ENCODE measurements at places on chromosomes 7 and 10.
A peak's percentile ranks its signal among the peaks of the same experiment; 100 is the strongest.

GRCh38 chr10:10432296-10433035 lies 585.2 kb upstream of the CELF2 start:
- DNase-seq = no peak

GRCh38 chr7:22801912-22802311 lies 20.7 kb downstream of the TOMM7 start:
- DNase-seq = no peak

GRCh38 chr10:70052462-70053217 lies at the start of gene MACROH2A2:
MACROH2A2 (plus strand) TSS chr10:70052846; CDS start chr10:70075659, 22,813 bp downstream.
- peak; percentile 40 for DNase-seq

GRCh38 chr10:86068231-86069054 lies 298.2 kb downstream of the GRID1 start:
- DNase-seq = no peak

- peak; percentile 74 for DNase-seq
Measured at GRCh38 chr7:4830176-4830575, 31.7 kb downstream of the PAPOLB start.

DNA sequence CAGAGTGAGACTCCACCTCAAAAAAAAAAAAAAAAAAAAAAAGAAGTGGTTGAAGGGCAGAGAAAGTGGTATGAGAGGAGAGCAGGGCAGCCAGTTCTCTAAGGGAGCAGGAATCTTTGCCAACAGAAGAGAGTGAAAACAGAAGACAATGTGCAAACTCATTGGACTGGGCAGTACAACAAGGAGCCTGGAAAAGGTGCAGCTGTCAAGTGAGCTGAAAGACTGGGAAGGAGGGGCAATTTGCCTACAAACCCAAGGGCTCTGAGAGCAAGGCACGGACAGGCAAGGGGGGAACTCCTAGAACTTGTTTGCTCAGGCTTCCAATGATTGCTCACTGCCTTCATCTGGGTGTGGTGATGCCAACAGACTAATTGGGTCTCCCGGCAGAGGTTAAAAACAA lies 9.5 kb downstream of the ACTR1A start:
- no peak for DNase-seq

DNA sequence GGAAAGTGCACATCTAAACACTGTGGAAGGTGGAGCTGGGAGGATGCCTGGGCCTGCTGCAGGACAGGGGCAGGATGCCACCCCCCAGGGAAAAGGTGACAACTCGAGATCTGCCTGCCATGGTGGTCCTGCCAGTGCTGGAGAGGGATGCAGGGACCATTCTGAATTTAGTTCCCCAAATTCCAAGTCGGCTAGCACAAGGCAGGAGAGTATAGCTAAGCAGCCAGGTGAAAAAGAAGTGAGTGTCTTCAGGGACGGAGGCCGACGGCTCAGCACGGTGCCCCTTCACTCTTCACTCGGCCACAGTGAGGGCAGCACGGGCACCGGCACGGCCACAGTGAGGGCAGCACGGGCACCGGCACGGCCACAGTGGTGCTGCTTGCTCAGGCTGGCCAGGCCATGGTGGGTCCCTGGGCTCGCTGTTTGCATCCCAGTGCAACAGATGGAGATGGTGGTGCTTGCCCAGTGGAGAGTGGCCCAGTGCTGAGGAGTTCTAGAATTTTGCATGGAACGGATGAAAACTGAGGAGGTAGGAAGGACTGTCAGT lies 161.3 kb upstream of the SHH start:
- no peak for DNase-seq

GRCh38 chr10:110448682-110449418 lies 48.9 kb upstream of the DUSP5 start:
- peak; percentile 40 for DNase-seq

- no peak for DNase-seq
Measured at GRCh38 chr7:90334193-90334843, 12.2 kb upstream of the GTPBP10 start.

- DNase-seq = no peak
Measured at GRCh38 chr10:21919117-21919516, 84.4 kb downstream of the DNAJC1 start.

DNA sequence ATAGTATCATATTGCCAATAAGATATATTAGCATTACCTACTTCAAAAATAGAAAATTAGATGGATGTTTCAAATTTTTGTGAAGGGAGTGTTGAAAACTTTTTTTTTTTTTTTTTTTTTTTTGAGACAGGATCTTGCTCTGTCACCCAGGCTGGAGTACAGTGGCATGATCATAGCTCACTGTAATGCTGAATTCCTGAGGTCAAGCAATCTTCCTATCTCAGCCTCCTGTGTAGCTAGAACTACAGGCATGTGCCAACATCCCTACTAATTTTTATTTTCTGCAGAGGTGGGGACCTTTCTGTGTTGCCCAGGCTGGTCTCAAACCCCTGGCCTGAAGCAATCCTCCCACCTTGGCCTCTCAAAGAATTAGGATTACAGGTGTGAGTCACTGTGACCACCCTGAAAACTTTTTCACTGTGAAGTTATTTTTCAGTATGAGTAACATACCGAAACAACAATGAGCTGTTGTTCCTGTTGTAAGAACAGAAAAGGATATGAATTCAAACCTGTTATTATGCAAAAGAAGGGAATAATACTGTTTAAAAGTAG lies 266.9 kb downstream of the NEBL start:
- DNase-seq = peak; percentile 13

GRCh38 chr10:73439605-73440312 lies 6.4 kb upstream of the MSS51 start:
- DNase-seq = no peak

DNA sequence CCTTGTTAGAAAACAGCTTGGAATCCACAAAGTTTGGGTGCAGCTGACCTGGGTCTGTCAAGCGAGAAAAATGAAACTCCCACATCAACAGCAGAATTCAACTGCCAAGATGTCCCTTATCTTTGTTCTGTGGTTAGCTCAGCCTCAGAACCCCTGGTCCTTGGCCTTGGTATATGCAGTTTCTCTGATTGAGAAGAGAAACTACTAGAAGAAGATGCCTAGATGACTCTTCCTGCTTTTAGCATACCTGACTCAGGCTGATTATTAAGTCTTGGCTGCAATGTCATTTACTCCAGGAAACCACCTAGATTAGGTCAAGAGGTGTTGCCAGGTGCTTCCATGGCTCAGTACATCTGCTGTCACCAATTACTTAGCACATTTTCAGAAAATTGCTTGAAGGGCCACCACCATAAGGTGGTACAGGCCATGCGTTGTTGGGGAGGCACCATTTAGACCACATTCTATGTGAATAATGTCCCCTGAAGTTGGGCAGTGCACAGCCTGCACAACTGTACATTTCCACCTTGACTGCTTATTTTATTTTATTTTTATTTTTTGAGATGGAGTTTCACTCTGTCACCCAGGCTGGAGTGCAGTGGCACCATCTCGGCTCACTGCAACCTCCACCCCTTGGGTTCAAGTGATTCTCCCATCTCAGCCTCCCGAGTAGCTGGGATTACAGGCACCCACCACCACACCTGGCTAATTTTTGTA lies 59.4 kb upstream of the ZNF438 start:
- DNase-seq = peak; percentile 51

DNA sequence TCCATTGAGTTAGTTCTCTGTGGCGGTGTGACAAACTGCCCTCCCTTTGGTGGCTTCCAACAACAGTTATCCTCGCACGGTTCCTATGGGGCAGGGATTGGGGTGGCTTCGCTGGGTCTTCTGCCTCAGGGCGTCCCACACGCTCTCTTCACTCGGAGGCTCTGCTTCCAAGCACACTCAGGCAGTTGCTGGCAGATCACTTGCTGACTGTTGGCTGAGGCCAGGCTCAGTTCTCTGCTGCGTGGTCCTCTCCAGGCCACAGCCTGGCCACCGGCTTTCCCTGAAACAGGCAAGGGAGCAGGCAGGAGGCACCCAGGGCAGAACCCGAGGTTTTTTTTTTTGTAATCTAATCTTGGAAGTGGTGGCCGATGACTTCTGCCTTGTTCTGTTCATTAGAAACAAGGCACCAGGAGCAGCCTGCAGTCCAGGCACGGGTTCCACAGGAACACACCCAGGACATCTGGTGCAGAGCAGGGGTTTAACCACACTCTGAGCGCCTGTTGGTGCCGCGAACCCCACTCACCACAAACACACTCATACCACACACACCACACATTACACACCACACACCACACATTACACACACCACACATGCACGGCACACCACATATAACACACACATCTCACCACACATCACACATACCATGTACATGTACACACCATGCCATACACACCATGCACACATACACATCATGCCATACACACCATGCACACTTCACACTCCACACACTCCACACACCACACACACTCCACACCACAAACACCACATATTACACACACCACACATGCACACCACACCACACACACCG lies 112.2 kb downstream of the PTPN20 start:
- no peak for DNase-seq

DNA sequence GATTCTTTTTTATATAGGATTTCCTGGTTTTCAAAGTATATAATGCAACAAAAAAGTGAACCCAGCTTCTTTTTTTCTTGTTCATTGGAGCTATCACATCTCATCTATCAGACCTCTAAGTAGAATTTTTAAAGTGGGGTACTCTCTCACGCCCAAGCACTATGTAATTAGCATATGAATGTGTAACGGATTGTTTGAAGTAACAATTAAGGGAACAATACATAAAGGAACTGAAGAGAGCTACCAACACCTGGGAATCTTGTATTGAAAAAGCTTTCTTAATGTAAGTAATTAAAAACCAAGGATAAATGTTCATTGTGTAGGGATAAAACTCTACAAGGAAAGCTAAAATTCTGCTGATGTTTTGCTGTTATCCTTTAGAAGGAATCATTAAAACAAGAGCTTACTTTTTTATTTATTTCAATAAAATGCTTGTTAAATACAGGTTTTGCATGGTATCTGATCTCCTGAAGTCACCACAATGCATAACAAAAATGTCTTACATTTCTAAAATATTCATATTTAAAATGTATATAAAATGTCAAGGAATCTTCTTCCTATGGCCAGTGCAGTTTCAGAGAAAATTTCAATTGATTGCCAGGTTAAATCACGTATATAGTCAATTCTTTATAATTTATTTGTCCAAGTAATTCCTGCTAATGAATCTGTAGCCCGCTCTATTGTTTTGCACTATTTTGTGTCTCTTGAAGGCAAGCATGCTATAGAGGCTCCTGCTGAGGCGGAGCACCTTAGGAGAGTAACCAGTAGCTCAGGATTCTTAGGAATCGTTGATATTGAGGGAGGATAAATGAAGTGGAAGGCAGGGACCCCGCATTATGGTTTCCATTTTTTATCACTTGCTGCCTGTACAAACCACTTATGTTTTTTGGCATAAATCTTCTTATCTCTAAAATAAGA lies 51.6 kb downstream of the PTPRZ1 start:
- no peak for DNase-seq

DNA sequence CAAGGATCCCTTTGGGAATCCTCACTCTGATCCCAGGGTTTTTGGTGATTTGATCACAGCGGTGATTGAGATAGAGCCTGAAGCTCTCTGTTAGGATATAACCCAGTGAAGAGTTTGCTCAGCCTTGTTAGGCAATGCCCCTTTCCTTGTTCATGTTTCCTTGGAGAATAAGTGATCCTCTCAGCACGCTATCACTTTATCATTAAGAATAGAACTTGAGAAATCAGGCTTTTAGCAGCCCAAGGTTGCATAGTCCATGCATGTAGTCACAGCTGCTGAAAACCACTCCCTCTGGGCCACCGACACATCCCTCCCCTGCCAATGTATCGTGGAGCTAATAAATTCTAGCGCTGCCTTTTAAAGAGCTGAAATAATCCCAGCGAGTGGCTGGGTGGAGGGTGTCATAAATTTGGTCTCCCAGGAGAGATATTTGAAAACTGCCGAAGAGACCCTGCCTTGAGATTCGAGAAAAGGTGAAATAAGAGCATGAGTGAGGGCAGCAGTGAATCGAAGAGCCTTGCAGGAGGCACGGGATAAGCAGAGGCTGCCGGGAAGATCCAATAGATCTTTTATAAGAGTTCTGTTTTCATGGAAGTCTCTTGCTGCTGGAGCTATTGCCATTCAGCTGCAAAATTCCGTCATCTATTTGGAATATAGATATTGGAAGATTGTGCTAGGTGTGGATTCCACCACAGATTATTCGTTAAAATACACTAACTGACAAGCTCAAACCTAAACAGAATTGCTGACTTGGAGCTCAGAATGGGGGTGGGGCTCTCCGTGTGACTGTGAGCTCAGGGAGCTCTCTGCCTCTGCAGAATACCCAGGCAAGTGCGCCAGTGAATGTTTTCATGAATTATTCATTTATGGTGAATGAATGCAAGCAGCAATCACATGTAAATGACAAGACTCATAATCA lies 249.8 kb downstream of the TRIL start:
- DNase-seq = no peak

GRCh38 chr10:106566873-106567272 lies 597.6 kb downstream of the SORCS1 start:
- no peak for DNase-seq

- DNase-seq = no peak
Measured at GRCh38 chr10:70191161-70191971, 21.1 kb upstream of the SAR1A start.

DNA sequence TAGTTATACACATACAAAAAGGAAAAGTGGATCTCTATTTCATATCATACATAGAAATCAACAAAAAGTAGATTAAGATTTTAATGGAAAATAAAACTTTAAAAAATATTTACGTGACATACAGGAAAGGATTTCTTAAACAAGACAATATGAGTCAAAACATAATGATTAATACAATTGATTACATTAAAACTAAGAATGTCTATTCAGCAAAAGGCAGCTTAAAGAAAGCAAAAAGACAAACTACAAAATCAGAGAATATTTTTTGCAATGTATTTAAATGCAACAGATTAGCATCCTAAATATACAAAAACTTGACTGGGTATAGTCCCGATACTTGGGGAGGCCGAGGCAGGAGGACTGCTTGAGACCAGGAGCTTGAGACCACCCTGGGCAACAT lies 50.5 kb downstream of the VAX1 start:
- no peak for DNase-seq

- DNase-seq = no peak
Measured at GRCh38 chr7:36278069-36278619, 111.5 kb upstream of the ANLN start.

DNA sequence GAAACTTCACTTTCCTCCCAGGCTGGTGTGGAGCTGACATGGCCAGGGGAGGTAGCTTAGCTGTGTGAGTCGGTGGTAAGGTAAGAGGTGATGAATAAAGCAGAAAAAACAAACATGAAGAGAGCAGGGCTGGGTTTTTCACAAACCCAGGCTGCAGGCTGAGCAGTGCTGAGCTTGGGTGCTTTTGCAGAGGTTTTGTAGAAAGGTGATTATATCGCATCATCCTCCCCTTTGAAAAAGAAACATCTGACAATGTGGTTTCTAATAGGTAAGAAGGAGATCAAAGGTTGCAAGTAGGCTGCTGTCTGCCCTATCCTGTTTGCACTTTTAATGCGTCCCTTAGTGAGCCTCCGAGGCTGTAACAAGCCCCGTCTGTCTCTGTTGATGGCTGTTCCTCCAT lies 69.6 kb upstream of the GRM8 start:
- peak; percentile 30 for DNase-seq

GRCh38 chr7:19944363-19945120 lies 171.1 kb upstream of the TMEM196 start:
- no peak for DNase-seq
